ENCODE measurements at places on chromosomes 3 and 15. TPM values are rescaled to one million over a fixed set of nuclear protein-coding genes. Genes with fewer than 3 reads are reported as not detected.

DNA sequence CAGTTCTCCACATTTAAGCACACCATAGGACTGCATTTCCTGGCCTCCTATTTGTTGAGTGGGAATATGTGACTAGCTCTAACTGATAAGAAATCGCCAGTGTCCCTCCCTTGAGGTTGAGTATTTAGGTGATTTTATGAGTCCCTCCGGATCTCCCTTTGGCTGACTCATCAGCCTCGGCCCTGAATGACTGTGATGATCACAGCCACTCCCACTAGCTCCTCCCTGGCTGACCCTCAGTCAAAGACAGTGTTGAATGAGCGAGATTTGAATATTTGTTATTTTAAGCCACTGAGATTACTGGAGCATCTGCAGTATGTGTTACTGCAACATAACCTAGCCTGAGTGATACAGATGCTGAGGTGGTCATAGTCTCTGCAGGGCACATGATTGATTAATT is 515.3 kb downstream of the EPHB1 start:
- no peak for DNase-seq

The MEX3B gene
- polyA plus RNA-seq = 18.9 TPM

GRCh38 chr3:127560051-127560787 is 30.3 kb downstream of the TPRA1 start:
- no peak for DNase-seq

The OSTN gene
- polyA plus RNA-seq = 19.2 TPM

The GOLGA8J gene
- polyA plus RNA-seq = 1.4 TPM

GRCh38 chr15:85786781-85787114 is 8.0 kb downstream of the KLHL25 start:
- no peak for DNase-seq

DNA sequence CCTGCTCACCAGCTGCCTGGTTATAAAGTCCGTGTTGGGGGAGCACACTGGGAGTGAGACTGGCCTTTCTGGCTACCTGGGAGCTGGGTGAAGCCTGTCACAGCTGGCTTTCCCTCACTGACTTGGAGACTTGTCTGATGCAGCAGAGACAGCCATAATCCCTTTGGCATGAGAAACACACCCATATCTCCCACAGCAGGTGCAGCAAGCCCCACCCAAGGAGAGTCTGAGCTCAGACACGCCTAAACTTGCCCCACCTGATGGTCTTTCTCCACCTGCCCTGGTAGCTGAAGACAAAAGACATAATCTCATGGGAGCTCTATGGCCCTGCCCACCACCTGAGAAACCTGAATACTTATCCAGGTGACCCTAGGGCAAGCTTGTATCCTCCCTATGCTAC is 54.8 kb downstream of the NMD3 start:
- no peak for DNase-seq

- no peak for DNase-seq
Measured at GRCh38 chr3:122640437-122640999, 40.1 kb upstream of the PARP14 start.

DNA sequence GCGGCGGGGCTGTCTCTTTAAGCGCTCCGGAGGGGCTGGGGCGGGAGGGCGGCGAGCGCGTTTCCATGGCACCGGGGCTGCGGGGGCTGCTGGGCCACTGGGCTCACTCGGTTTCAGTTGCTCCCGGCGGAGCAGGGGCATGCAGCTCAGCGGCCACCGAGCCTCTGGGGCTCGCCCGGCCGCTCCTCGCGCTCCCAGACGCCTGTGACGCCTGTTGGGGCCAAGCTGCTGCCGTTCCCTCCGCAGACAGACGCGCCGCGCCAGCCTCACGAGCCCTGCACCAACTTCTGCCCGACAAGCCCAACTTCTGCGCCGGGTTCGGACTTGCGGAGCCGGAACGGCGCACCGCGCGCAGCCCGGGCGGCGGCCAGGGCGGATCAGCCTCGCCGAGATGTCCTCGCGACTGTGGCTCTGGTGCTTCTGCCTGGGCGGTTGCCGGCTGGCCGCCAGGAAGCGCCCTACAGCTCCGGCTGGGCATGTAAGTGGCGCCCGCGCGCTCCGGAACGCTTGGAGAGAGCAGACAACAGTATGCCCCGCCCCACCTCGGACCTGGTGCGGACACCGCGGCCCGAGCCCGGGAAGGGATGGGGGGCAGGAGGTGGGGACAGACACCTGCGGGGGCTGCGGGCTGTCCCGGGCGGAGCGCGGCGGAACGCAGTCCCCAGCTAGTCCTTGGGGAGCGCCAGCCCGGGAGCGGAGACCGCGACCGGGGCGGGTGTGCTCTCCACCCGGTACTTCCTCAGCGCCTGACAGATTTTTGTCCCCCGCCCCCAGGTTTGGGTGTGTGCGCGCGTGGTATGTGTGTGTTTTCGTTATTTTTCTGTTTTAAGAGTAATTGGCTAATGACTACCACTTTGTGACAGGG is 154.1 kb upstream of the GOLIM4 start:
- DNase-seq = peak; percentile 67

DNA sequence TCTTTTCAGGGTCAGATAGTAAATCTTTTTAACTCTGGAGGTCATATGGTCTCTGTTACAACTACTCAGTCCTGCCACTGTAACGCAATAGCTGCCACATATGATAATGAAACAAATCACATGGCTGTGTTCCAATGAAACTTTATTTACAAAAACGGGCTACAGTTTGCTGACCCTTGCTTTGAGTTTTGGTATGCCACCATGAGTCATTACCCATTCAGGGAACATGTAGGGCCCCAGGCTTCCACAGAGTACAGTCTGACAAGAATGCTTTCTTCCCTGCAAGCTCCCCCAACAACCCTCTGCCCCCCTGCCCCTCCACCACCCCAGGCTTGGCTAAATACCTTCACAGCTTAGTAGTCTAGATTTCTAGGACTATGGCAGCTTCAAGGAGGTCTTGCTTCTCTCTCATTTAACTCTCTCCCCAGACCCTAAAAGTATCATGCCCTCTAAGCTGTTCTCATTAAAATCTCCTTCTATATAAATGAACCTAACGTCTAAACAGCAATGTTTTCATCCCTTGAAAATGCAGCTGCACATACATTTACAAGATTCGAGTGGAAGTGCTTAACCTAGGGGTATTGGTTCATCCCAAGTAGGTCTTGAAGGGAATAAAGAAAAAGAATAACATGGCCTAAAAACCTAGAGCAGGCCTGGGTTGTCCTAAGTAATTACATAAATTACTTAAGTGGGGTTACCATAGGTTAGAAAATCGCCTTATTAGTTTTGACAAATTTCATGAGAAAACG is 117.8 kb upstream of the PRICKLE2 start:
- DNase-seq = no peak

DNA sequence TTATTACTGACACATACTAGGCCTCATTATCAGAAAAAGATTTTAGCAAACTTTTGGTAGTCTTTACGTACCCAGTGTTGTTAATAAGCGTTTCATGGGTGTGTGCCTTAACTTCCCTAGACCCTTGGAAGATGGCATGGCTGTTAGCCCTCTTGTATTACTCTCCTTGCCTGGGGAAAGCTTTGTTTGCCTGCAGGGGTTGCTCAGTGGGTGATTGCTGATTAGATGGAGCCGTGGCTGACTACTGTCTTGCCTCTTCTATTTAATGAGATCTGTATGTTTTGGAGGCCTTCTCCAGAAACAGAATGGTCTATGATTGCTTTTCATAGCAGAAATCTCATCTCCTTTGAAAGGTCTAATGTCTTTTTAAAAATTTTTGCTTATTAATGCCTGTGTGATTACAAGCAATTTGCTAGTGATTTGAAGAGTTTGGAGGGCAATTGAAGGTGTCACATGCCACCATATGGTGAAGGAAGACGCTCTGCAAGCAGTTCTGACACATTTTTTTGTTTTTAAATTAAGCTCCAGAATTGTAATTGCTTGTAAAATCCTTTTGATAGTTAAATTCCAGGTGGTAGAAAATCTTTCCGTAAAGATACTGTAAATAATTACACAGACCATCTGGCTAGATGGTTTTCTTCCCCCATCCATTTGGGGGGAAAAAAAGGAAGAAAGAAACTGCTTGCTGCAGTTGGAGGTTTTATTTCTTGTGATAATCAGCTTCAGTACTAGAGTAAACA is 11.4 kb upstream of the C3orf20 start:
- DNase-seq = no peak

The STAB1 gene
- 31.3 TPM for polyA plus RNA-seq

GRCh38 chr3:66154444-66154861 is 66.3 kb upstream of the SLC25A26 start:
- DNase-seq = no peak

DNA sequence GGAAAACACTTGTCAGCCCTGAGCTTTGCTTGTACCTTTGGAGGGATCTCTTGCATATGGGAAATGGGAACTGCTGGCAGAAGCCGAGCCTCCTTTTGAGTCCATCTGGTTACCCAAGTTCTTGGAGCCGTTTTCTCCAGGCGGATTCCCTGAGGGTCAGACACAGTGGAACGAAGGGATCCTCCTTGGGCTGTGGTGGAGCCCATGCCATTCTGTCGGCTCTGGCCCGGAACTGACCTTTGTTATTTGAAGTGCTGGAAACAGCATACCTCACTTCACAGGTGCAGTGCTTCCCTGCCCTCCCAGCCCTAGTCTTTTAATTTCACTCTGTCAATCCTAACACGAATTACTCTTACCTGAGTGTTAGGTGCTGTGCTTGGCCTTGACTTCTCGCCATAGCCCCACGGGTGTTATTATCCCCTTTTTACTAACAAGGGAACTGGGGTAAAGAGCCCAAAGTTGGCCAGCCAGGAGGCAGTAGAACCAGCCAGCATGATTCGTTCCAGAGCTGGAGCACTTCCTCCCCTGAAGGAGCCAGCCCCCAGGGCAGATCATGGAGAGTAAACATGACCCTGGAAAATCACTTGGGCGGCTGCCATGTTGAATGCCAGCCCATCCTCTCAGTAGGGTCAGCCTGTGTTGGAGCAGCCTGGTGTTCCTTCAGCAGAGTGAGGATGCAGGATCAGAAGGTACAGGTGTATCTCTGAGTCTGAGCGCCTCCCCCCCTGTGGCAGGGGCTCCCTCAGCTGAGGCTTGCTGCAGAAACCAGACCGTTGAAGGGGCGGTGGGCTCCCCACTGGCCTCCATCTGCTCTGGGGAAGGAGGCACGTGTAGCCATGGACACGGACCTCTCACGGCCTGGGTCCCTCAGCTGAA is 143.2 kb downstream of the DNAJB8 start:
- no peak for DNase-seq

DNA sequence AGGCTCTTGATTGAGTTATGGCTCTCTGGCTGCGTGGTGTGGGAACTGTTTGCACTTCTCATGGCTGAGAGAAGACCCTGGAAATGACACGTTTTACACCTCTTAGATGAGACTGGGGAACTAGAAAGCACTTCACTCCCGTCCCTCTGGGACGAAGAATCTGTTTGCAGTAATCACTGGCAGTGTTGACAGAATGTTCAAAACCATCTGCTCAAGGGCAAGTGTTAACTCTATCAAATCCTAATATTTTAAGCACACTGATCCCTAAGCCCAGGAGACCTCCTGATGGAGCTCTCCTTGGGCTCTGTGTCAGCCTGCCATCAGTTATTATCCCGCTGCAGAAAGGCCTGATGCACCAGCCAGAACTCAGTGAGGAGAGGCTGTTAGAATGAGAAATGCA is 323.8 kb upstream of the DNAJC19 start:
- DNase-seq = no peak

The CAND2 gene
- 9.6 TPM for polyA plus RNA-seq

The TLR9 gene
- 0.08 TPM for polyA plus RNA-seq

- DNase-seq = no peak
Measured at GRCh38 chr3:188283347-188283746, 129.4 kb downstream of the LPP start.

DNA sequence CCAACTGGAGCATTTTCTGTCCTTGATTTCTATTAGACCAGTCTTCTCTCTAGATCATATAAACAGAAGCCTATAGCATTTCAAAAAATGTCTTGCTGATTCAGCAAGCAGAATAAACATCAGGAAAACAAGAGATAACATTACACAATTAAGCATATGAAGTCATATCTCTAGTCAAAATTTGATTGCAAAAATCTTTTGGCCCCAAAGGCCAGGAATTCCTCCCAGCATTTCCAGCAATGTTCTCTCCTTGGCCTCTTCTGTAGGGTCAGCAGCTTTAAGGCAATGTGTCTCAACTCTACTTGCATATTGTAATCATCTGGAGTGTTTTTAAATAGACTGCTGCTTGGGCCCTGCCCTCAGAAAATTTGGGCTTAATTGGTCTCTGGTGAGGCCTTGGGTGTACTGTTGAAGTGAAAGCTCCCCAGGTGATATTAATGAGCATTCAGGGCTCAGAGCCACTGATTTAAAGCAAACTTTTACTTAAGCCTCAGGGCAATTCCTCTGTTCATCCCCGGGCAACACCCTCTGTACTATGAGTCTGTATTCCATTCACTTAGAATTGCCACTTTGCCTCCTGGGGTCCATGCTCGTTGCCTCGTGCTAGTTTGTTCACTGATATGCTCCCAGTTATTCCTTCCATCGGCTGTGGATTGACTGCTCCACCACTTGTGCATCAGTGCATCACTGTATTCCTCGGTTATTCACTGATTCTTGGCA is 1072.6 kb downstream of the ROBO2 start:
- DNase-seq = no peak

DNA sequence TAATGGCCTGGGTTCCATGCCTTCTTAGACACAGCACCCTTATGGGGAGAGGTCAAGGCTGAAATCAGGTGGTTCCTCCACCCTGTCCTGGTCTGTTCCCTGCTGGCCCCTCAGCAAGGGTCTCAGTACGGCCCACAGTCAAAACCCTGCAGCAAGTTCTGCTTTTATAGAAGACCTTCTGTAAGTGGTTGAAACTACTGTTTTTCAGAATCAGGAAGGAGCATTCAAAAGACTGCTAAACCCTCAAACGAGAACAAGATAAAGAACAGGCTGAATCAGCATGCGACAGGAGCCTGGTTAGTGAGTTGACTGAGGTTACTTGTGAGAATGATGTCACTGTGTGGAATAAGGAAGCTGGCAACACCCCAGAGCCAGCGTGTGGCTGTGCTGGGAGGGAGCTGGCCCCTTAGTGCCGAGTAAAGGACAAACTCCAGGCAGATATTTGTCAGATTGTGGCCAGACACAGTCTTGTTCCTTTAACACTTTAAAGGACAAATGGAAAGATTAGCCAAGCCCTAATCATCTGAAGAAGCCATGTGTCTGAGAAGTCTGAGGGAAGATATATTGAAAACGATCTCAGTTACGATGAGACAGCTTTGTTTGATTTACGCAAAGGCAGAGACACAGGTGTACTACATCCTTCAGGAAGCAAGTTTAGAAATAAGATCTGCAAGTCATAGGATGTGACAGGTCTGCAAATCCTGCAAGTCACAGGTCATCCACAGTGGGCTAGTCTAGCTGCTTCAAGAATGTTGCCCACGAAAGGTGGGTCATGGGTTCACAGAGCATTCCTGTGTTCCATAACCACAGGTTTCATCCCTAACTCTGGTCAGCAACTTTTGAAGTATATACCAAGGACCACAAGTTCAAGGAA is 54.0 kb downstream of the B3GNT5 start:
- no peak for DNase-seq

The NSUN3 gene
- polyA plus RNA-seq = 11.3 TPM

- no peak for DNase-seq
Measured at GRCh38 chr3:47661121-47661752, 82.6 kb upstream of the CSPG5 start.

The RBMS3 gene
- polyA plus RNA-seq = 15.0 TPM

The HRG gene
- polyA plus RNA-seq = 1.6 TPM

The AMT gene
- polyA plus RNA-seq = 43.5 TPM
